ENCODE measurements at places on chromosomes 7 and 10.

DNA sequence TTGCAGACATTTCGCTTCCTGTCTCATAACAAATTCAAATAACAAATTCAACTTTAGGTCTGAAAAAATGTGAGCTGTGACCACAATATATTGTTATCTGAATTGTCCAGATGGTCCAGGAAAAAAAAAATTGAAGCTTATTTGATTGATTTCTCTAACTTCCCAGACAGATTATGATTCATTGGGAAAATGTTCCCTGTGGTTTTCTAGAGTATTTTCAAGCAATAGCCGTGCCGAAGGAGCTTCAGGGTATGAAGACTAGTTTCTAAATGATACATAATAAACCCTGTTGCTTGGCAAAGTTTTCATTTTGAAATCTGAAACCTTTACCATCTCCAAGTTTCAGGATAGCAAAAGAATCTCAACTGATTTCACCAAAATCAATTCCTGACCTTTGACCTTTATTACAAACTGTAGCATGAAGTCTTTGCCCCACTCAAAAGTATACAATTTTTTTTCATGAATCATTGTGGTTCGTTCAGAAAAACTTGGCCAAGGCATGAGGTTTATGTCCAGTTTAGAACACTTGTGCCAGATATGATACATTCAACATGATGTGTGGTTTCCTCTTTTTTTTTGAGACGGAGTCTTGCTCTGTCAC is 109.9 kb downstream of the JCAD start:
- DNase-seq: no peak

- no peak for DNase-seq
Measured at GRCh38 chr10:133198206-133198605, 31.8 kb upstream of the UTF1 start.

DNA sequence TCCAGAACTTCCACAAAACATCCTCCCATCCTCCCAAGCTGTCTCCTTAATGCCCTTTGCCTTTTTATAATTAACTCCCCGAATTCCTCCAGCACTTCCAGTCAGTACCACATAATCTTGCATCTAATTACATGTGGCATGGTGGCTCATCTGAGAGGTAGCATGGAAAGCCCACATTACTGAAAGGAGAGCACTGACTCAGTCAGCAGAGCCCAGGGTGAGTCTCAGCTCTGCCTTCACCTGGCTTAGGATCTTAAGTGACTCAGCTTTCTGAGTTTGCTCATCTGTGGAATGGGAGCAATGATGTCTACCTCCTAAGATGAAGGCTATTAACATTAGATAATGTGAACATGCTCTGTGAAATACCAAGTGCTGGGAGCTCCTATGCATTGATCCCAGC is 433.9 kb downstream of the SORCS3 start:
- no peak for DNase-seq

DNA sequence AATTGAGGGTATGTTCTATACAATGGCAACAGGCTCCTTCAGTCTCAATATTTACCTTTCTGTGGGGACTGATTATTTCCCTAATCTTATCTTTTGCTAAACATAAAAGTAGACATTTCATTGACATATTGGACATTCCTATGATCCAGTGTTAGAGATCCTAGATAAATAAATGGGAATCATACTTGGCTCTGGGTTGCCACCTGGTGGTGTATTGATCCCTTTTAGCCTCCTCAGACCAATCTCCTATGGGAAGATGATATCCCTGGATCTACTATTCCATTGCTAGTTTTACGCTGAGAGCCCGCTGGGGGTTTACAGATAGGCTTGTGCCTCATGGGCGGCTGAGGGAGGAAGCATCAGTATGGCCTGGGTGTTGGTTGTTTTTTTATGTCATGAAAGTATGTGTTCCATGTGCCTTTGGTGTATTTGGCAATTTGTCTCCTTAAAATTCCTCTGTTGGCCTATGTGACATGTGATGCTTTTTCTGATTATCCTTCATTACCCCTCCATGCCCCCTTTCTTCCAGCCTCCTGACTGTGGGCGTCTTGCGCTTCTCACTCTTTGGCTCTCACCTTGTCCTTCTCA is 18.8 kb downstream of the CELF2 start:
- DNase-seq: no peak

GRCh38 chr10:44827431-44828006 is 83.6 kb upstream of the TMEM72 start:
- DNase-seq: peak; percentile 43

GRCh38 chr10:3982746-3983442 is 197.9 kb upstream of the KLF6 start:
- no peak for DNase-seq

- DNase-seq: no peak
Measured at GRCh38 chr7:50814166-50814565, 31.5 kb upstream of the GRB10 start.

DNA sequence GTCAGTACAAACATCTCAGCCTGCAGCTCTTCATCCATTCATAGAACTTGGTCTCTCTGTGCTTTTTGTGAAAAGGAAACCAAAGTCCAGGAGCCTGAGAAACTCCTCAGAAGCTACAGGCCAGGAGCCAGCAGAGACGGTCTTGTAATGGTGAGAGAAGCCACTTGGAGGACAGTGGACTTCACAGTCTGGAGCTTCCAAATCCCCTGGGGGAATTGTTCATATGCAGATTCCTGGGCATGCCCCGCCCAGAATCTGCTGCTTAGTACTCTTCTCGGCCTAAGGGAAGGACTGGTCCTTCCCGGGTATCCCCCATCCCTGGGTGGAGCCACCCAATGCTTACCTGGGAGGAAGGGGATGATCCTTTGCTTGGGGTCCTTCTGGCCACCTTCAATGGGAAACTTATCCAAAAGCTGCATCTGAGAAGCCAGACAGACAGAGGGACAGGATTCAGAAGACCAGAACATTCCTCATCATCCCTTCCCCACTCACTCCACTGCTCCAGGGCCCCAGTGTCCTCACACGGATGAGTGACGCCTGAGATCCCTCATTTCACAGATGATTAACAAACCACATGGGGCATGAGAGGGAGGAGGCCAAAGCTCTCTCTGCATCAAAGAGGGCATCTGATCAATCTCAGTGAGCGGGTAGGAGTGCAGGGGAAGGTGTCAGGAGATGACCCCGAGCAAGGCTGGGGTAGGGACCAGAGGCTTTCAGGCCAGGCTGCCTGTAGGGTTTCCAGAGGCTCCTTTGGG is 88.4 kb downstream of the SH3PXD2A start:
- no peak for DNase-seq

- DNase-seq: no peak
Measured at GRCh38 chr10:28806488-28806941, 129.2 kb downstream of the BAMBI start.

All from right hindlimb (tissue), 1 donor.